ENCODE measurements at places on chromosomes 13 and 19.

DNA sequence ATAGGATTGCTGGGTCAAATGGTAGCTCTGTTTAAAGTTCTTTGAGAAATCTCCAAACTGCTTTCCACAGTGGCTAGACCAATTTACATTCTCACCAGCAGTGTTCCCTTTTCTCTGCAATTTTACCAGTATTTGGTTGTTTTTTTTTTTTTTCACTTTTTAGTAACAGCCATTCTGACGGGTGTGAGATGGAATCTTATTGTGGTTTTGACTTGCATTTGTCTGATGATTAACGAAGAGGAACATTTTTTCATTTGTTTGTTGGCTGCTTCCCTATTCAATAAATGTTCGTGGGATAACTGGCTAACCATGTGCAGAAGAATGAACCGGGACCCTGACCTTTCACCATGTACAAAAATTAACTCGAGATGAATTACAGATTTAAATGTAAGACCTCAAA, 31.2 kb downstream of the CYP4F2 start:
- DNase-seq: no peak

GRCh38 chr19:31337008-31337914, 12.0 kb downstream of the TSHZ3 start:
- no peak for DNase-seq

GRCh38 chr19:6718111-6718740, 2.2 kb downstream of the C3 start:
- DNase-seq: no peak

- no peak for DNase-seq
Measured at GRCh38 chr13:99433543-99434075, 67.7 kb upstream of the TM9SF2 start.

DNA sequence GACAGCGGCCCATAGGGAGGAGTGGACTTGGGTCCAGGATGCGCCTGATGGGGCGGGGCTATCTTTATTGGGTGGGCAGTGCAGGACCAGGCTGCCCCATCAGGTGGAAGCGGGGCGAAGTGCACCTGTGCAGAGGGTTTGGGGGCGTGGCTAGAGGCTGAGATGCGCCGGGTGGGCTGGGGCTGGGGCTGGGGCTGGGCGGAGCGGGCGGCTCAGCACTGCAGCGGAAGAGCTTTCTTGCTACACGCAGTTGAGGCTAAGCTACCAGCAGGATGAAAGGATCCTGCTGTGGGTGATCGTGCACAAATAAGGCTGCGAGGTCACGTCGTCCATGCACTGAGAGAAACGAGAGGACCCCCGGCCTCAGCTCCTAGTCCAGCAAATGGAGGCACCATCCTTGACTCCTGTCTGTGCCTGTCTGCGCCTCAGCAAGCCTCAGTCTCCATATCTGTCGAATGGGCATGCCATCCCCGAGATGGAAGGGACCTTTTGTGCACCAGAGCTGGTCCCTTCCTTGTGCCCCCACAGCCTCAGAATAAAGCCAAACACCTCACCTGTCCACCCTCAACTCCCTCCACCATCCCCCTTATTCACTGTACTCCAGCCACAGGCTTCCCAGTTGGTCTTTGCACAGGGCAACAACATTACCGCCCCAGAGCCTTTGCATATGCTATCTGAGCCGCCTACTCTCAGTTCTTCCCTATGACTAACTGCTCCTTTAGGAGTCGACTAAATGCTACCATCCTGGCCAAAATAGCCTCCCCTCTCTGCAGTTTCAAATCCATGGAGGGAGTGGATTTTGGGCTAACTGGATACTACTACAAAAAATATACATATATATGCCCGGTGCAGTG, 21.0 kb upstream of the HOMER3 start:
- no peak for DNase-seq

DNA sequence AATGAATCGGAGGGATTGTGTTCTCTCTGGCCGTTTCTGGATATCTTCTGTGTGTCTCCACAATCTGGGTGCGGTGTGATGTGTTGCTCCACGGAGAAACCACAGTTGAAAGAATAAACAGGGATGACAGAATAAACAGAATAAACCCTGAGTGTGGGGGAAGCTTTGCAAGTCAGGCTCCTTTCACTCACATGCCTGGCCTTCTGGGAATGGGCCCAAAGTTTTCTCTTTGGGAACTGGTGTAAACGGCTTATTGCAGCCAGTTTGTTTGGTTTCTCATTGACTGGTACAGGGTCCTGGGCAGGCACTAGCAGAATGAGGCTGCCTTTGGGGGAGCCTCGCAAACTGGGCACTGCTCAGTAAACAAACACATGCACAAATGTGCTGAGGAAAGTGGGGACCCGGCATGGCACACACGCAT, 324.7 kb downstream of the DLEU7 start:
- DNase-seq: no peak
